ENCODE measurements at places on chromosomes 3 and 15.

DNA sequence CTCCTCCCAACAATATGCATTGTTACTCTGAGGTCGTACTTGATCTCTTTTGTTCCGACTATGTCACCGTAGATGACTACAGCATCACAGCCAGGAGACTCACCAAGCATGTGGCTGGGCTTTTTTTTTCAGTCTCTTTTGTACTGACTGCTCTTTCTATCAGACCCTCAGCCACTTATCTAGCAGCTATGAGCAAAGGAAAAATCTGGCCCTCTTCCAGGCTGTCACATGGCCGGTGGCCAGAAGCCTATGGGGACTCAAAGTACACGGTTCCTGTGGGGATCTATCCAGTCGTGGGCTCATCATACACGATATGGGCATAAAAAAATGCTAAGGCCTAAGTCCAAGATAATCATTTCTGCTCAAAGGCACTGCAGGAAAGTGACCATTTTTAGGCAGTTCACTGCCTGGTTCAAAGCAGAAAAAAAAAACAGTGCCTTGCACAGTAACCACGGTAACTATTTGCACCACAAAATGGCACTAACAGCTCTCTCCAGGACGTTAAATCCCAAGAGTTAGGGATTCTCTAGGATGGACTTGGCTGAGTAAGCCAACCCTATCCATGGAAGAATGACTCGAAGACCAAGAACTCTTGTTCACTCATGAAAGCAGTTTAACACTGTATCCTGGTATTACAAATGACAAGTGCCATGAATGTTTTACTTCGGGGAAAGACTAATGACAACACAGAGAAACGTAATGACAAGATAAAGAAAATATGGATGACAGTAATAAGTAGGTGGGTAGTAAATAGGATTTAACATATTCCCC is 50.3 kb downstream of the SHQ1 start:
- no peak for ATAC-seq

DNA sequence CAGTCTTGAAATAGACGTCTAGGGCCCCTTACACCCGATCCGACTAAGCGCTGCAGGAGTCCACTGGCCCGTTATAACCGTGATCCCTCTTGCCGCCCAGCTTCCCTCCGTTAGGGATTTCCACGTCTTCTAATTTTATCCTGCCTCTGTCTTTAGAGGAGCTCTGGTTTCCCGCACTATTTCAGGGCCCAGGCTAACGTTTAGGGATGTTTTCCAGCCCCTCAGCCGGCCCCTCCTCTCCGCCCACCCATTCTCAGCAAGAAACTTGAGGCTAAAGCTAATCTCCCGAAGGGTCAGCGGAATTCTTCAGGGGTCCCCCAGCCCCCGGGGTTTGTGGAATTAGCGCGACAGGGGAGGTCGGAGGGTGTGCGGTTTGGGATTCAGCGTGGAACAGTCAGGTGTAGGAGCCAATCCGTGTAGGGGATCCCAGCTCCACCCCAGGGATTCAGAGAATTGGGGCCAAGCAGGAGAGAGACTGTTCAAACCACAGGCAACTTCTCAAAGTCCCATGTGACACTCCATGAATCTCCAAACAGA is 1.6 kb downstream of the PTX3 start:
- no peak for ATAC-seq

DNA sequence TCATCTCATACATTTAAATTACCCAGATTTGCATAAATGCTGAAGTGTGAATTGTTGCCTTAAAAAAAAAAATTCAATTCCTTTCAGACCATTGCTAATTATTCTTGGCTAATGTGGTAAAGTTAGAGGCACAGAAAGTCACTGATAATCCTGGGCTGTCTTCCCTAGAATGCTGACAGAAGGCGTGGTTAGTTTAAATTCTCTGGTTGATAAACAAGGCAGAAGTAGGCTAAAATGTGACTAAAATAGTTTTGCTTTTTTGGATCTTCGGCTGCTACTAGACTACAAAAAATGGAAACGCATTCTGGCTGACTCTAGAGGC is 193.7 kb downstream of the OTOL1 start:
- no peak for ATAC-seq

DNA sequence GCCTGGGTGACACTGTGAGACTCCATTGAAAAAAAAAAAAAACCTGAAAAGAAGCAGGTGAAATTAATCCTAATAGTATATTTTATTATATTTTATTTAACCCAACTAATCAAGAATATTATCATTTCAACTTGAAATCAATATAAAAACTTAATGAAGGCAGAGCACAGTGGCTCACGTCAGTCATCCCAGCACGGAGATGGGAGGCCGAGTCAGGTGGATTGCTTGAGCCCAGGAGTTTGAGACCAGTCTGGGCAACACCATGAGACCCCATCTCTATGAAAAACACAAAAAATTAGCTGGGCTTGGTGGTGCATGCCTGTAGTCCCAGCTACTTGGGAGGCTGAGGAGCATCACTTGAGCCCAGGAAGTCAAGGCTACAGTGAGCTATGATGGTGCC is 33.3 kb upstream of the SLC41A3 start:
- ATAC-seq = no peak

GRCh38 chr15:92848852-92849598 is 51.1 kb upstream of the CHD2 start:
- ATAC-seq = peak; percentile 38

All from esophagus mucosa (tissue), 1 donor.